ENCODE measurements at places on chromosomes 2 and 18.
A peak's percentile ranks its signal among the peaks of the same experiment; 100 is the strongest.

GRCh38 chr2:7007846-7008741 is 90.9 kb downstream of the RNF144A start:
- DNase-seq = no peak

DNA sequence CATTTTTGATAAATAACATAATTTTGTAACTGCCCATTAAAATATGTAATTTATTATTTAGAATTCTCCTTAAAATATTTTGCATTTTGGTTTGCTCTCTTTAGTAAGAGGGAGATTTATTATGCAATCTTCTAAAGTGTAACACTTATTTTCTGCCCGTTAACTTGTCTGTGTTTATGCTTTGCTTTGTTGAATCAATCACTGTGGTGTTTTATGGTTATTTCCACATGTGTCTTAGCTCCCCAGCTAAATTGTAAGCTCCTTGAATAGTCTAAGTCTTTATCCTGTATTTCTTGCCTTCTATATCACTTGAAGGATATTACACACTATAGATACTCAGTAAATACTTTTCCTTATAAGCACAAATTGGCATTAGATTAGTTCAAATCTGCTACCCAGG is 166.6 kb upstream of the SPRED2 start:
- DNase-seq = no peak

DNA sequence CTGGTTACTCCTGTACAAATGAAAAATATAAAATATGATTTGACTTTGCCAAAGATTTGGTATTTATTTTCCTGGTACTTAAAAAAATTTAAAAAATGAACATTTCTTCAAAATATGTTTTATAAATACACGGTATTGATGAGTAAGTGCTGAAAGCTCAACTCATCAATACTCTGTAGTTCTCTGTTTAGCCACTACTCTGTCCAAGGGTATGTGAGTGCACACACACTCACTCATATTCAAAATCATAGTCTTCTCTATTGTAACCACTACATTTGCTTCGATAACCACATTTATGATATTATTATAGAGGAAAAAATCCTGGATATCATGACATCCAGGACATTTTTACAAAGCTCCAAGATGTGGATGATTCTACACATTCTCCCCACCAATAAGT is 40.1 kb upstream of the GALNT5 start:
- no peak for DNase-seq

- no peak for DNase-seq
These were observed 641 bp downstream of the MAPRE3 start for GRCh38 chr2:26970928-26971627.

DNA sequence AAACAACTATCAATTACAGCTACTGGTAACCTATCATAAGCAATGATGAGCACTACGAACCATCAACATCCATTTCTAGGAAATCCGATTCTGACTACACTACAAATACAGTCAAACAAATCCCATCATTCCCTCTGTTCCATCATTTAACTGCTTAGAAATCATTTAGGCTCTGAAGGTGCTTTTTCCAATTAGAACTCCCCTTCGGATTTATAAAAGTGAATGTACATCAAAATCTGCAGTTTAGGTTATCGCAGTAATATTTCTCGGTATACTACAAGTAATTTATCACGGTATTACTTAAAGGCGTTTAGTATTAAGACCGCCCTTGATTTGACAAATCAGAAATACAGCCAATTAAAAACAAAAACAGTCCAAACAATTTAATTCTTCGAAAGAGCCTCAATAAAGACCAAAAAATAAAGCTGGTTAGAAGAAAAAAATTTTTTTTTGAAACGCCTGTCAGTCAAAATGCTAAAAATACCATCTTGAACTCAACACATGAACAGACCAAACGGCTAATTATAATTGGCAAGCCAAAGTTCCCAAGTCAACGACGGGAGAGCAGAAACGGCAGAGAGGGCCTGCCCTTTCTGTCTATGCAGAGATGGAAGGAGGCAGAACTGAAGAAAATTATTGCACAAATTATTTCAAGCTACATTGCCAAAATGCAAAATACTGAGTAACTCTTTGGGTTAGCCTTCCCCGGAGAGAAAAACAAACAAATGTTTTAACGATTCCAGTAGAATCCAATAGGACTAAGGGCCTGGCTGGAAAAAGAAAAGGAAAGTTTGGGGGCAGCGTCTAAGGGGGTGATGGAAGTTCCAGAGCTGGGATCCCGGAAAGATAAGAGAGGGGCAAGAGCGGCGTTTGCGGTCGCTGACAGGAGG is 1.2 kb downstream of the VPS54 start:
- no peak for DNase-seq

DNA sequence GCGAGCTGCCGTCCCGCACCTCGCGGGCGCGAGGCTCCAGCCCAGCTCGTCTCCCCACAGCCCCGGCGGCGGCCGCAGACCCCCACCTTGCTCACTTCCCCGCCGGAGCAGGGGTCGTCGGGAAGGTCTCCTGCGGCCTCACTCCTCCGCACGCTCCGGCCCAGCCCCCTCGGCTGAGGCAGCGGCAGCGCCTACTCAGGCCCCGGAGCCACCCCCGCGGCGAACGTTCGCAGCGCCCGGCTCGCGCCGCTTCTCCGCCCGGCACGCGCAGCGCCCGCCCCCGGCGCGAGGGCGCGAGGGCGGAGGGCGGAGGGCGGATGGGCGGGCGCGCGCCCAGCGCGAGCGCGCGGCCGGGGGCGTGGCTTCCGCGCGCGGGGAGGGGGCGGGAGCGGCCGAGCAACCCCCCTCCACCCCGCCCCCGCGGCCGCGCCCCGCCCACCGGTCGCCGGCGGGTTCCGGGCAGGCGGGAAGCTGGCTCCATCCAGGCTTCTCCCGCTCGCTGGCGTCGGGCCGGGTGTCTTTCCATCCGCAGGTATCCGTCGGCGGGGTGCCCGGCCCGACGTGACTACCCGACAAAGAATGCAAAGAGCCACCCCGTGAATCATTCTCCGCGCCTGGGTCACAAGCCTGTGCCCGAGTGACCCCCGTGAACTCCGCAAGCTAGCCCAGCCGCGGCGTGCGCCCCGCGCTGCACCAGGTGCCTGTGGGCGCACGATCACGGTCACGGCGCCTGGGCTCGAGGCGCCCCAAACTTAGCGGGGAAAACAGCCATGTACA is at the start of gene DTNB:
Gene DTNB (minus strand): TSS at position 278 of the 777 bp plus-strand sequence. CDS start 20,917 bp downstream, outside the sequence.
- peak; percentile 51 for DNase-seq

GRCh38 chr2:207229161-207229560 is 63.4 kb upstream of the KLF7 start:
- DNase-seq = no peak

DNA sequence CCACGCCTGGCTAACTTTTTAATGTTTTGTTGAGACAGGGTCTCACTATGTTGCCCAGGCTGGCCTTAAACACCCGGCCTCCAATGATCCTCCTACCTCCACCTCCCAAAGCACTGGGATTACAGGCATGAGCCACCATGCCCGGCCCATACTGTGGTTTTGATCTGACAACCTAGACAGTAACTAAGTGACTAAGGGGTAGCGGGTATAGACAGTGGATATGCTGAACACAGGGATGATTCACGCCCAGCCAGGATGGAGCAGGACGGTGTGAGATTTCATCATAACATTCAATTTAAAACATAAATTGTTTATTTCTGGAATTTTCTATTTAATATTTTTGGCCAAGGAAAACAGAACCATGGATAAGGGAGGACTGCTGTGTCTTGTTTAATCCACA is 36.0 kb upstream of the YPEL5 start:
- DNase-seq = no peak

GRCh38 chr18:34493566-34494358 is 216.3 kb upstream of the DTNA start:
- no peak for DNase-seq

DNA sequence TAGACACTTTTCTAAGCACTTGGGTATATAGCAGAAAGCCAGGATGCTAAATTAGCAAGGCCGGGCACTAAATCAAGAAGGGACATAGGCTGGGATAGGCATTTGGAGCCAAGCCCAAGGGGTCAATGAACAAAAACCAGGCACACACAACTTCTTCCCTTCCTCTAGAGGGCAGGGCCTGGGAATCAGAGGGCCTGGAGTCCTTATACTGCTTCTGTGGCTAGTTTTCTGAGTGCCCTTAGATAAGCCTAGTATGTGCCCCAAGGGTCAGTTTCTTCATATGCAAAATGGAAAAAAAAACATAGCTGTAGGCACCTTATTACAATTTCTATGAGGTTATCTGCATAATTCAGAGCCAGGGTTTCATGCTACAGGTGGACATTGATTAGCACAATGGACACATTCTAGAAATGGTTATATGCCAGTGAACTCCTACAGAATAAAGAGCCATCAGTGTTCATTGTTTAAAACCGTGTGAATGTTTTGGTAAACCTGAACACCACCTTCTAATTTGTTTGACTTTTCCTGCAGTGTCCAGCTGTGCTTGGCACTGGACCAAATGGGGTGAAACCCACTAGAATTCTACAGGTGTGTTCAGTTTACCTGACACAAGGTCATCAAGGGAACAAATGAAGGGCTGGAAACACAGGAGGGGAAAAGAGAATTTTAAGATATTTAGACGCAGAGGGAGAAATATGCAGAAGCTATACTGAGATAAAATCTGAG is 49.6 kb downstream of the PAX8 start:
- no peak for DNase-seq

GRCh38 chr2:133568172-133568571 is at the start of gene NCKAP5:
NCKAP5 (minus strand) TSS chr2:133568463; CDS start chr2:133517526, 50,937 bp downstream.
- DNase-seq = no peak

DNA sequence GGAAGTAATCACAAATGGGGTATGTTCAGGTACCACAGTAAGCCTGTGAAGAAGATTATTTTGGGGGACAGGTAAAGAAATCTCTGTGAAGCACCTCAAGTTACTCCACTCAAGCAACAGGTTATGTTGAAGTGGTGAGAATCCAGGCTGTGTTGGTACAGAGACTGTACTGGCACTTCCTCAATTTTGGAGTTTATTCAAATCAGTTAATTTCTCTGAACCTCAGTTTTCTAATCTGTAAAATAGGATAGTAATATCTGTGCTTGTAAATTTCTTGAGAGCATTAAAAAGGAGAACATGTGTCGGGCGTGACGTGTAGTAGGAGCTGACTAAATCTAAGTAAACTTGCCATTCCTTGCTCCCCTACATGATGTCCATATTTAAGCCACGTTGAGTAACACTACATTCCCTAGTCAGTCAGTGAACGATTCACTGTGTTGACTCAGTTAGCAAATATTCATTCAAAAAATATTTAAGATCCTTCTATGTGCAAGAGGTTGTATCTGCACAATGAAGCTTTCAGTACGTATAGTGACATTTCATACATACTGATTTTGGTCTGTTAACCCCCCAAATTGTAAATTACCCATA is 504.2 kb downstream of the ZEB2 start:
- DNase-seq = no peak

DNA sequence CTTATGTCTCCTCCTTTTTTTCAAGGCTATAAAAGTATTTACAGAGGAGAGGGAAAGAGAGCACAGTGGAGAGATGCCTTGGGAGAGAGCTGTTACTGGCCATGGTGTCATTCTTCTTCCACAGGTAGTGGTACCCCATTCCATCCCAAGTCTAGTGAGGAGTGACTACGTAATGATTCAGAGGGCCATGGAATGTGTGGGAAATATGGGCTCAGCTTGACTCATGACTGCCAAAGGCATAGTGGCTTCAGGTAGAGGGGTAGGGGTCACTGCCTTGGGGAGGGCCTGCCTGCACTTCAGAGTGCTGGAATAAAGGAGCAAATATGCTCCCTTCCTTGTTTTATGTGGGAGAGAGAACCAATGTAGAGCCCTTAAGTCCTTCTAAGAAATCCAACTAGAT is 620.6 kb downstream of the IRS1 start:
- DNase-seq = no peak

GRCh38 chr18:28406533-28406932 is 229.6 kb upstream of the CDH2 start:
- DNase-seq = no peak

DNA sequence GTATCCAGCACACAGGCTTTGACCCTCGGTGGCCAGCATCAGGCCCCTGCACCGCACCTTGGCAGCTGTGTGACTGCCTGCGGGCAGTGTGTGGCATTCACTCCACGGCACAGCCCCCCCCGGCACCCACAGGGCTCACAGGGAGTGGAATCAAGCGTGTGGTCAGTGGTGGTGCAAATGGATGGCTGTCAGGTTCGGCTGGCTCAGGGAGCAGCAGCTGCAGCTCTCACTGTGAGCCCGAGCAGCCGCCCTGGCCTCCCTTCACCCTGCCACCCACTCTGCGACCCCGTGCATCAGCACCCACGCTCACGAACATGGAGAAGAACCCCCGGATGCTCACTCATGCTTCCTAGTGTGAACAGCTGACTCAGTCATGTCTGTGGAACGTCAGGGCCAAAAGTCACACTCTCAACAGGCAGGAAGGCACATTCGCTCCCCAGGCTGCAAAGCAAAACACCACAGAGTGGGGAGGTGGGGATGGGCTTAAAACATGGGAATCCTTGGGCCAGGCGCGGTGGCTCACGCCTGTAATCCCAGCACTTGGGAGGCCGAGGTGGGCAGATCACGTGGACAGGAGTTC is 41.5 kb upstream of the GPC1 start:
- no peak for DNase-seq

DNA sequence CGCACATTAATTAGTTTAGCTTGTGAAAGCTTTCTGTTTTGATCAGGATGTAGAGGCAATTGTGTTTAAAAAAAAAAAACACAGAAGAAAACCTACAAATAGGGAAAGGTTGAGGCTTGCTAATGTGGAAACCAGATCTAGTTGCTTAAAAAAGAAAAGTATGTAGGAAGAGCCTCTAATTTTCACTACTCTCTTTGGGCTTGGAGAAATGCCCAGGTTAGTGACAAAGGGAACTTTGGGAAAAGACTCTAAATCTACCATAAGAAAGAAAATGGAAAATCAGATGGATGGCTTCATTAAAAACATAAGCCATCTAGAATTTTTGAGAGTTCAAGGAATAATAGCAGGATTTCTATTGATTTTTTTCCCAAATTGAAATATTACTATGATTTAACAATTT is 47.3 kb upstream of the SLC38A11 start:
- DNase-seq = no peak

GRCh38 chr18:68152770-68153169 is 562.1 kb downstream of the TMX3 start:
- DNase-seq = no peak

DNA sequence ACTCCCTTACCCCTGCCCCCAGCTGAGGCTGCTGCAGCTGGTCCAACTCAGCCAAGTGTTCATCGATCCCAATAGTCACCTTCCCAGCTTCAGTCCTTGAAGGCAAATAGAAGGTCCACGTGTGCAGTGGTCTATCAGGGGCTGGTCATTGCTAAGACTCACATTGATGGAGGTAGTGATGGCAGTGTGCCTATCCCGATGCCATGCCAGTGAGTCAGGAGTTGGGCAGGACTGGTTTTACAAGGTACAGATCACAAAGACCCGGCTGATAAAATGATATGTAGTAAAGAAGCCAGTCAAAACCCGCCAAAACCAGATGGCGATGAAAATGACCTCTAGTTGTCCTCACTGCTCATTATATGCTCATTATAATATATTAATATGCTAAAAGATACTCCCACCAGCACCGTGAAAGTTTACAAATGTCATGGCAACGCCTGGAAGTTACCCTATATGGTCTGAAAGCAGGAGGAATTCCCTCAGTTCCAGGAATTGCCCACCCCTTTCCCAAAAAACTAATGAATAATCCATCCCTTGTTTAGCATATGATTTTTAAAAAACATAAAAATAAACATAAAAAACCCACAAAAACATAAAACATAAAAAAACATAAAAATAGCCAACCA is 2.9 kb upstream of the C2orf80 start:
- no peak for DNase-seq

Measured in activated CD4-positive, CD25-positive, alpha-beta regulatory T cell treated with anti-CD3 and anti-CD28 coated beads, Interleukin-2, amount 50 U/mL, for 16 hours (primary cell).